ENCODE measurements at places on chromosomes 2 and 18.
A peak's percentile ranks its signal among the peaks of the same experiment; 100 is the strongest.

- no peak for DNase-seq
Observed at GRCh38 chr18:13136904-13137669, 81.5 kb upstream of the LDLRAD4 start.

DNA sequence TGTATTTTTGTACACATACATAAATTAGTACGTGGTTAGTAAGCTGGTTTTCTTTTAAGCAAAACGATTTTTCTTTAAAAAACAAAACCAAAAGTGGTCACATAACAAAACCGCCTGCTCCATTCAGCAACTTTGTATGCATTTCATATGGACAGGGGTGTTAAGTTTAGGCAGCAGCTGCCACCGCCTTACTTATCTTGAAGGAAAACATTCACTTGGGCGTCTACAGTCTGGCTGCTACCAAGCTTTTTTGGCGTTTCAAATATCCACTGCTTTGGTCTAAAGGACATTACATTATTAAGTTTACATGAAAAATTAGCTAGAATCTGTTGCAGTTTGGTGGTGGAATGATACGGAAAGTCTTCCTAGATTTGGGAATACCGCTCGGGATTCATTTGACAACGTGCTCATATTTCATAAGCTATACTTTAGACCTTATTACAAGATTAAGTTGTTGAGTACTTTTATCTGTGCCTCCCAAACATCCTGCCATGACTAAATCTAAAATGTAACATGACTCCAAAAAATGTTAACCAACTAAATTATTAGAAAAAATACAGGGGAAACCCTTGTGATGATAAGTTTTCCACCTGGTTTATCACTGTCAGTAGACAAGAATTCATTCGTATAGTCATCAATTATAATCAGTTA lies 214.8 kb downstream of the NEDD4L start:
- no peak for DNase-seq

DNA sequence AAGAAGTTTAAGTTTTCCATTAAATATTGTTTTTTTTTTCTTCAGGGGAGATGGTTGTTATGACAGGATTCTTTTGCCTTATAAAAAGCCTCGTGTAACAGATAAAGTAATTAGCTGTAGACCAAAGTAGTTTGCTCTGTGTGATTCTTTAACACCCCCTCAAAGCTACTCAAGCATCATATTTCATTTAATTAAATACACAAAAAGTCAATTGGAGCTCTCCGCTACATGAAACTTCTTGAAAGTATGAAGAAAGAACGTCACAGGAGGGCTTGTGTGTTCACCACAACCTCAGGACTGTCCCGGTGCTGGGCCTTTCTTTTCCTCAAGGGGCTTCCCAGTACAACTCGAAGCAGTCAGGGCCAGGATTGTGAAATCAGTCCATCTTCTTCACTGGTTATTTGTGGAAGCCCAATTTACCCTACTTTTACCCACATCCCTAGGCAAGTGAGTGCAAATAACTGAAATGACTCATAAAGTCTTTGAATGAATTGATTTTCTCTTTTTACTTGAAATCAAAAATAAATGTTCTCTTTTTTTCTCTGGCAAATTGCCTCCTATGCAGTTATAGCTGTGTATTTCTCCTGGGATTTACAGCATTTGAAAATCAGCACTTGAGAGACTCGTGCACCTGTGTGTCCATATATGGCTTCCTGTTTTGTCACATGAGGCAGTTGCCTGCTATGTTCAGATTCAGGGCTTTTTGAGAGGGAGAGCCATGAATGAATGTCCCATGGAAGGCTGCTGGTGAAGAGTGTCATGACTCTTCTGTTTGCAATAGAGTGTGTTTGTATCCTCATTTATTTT lies 48.6 kb downstream of the LINC00305 start:
- no peak for DNase-seq

DNA sequence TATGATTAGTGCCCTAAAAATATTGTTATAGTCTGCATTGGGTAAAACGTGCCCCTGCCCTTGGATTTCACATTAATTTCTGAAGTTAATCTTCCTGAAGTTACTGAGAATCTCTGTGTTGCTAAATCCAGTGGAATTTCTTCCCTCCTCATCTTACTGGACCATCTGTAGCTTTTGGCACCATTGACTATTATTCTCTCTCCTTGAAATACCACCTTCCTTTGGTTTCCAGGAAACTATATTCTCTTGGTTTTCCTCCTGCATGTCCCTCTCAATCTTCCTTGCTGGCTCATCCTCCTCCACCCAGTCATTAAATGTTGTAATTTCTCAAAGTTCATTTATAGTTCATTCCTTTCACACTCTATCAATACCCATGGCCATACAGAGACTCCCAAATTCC lies 110.6 kb upstream of the SLC35G4 start:
- no peak for DNase-seq

GRCh38 chr2:238139196-238140039 lies 950 bp downstream of the KLHL30 start:
- no peak for DNase-seq

GRCh38 chr18:703213-703967 lies 9.0 kb downstream of the ENOSF1 start:
- no peak for DNase-seq

DNA sequence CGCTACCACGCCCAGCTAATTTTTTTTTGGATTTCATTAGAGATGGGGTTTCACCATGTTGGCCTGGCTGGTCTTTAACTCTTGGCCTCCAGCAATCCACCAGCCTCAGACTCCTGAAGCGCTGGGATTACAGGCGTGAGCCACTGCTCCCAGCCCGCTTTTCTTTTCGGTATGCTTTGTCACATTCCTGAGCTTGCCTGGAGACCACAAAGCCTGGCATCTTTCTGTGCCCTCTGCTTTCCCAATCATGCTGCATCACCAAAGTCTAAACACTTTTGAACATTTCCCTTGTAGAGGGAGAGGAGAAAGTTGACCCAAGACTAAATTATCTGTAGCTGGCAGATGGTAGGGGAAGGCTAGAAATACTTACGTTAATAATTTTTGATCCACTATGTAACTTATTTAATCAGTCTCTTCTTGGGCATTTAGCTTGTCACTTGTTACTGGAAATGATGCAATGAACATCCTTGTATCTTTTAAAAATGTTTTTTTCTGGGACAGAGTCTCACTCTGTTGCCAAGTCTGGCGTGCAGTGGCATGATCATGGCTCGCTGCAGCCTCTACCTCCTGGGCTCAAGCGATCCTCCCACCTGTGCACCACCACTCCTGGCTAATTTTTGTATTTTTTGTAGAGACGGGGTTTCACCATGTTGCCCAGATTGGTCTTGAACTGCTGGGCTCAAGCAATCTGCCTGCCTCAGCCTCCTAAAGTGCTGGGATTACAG lies 2.7 kb upstream of the NPC1 start:
- no peak for DNase-seq

- no peak for DNase-seq
Observed at GRCh38 chr2:186531257-186531775, 45.3 kb downstream of the ZC3H15 start.

GRCh38 chr2:100831831-100832230 lies 11.9 kb downstream of the NPAS2 start:
- no peak for DNase-seq

GRCh38 chr2:105504459-105504858 lies 105.6 kb upstream of the FHL2 start:
- DNase-seq, result no peak

DNA sequence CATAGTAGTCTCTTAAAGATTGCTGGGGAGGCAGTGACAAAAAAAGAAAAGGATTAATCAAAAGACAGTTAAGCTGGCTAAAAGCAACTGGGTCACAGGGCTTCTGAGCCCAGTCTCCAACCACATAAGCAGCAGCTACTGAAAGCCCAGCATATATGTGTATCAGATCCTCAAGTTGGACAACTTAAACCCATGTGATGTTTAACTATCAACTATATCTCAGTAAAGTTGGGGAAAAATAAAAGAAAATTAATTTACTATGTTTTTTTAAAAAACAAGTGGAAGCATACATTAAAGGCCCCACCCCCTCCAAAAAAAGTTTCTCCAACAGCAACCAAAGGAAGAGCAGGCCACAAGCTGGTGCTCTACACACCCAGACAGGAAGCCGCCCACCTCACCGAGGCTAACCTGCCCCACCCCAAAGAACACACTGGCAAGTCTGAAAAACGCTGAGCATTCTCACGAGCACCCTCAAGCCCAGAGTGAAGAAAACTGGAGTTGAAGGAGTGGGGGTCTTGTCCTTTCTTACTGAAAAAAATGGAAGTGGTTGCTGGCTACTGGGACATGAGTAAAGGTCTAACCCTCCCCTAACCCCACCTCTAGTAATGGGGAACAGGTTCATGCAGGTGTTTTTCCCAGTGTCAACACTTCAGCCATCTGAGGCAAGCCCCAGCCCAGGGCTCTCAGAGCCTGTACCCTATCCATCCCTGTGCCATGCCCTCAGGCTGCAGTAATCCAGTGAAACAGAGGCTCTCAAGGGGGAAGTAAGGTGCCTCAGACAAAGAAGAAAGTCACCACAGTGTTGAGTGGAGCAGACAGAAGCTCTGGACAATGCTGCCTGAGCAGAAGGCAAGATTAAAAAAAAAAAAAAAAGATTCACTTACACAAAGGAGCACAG lies 106.3 kb downstream of the GYPC start:
- DNase-seq, result no peak

- DNase-seq, result no peak
Observed at GRCh38 chr2:16197504-16198147, 257.3 kb downstream of the MYCN start.

- DNase-seq, result peak; percentile 29
Observed at GRCh38 chr2:112690853-112691401, 29.9 kb upstream of the NT5DC4 start.

DNA sequence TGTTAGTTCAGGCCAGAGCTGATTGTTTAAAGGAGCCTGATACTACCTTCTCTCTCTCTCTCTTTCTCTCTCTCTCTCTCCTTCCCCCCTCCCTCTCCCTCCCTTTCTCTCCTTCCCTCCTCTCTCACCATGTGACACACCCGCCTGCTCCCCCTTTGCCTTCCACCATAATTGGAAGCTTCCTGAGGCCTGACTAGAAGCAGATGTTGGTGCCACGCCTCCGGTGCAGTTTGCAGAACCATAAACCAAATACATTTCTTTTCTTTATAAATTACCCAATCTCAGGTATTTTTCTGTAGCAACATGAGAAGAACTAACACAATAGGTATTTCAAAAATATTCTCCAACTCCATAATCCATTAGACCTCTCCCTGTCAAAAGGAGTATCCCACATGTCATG lies 62.4 kb downstream of the ANKRD62 start:
- no peak for DNase-seq

All from stimulated activated CD4-positive, alpha-beta T cell treated with anti-CD3 and anti-CD28 coated beads, Interleukin-15, amount 100 ng/mL, for 1 hour (primary cell).